ENCODE measurements at places on chromosomes 1 and 21.

DNA sequence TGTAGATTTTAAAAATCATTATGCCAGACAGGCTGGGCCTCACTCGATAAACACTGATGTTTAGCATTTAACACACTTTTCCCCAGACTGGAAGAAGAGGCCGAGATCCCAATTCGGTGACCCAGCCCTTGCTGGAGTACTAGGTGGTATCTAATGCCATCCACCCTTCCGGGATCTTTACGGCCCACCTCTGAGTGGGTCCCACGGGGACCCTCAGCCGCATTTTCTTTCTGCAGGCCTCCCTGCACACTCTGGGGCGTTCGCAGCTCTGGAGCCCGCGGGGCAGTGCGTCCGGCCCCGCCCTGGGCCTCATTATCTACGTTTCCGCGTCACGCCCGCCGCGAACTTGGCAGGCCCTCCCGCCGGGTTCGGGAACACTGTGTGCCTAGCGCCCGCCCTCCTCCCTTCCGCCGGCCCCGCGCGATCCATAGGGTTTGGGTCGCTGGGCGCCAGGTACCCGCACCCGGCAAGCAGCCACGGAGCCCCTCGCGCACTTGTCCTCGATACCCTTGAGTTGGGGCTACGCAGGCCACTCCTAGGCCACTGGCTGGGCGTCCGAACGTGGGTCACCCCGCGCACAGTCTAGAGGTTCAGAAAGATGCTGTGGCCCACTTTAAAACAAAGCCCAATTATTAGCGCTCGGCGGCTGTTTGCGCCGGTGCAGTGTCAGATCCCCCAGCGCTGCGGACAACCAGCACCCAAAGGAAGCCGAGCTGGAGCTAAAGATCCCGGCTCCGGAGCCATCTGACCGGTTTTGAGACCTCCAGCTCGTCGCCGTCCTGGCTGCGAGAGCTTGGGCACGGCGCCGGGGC is 950 bp upstream of the EVA1C start:
- DNase-seq: peak; percentile 67

- DNase-seq: no peak
Measured at GRCh38 chr1:114109981-114110380, 43.7 kb downstream of the SYT6 start.

DNA sequence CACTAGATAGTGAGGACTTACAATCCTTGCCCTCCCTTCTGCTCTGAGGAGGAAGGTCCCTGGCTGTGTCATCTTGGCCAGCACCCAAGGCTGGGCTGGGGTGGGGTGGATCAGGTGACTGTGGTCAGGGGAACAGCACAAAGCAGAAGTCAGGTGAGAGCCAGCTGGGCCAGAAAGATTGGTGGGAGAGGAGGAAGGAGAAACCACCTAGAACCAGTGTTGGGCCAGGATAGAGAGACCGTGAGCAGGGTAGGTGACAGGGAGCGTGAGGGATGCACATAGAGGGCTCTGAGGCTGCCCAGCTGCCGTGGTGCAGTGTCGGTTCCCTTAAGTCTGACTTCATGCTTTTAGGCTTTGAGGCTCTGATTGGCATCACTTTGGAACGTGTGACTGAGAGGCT is 22.7 kb downstream of the NCF2 start:
- no peak for DNase-seq

DNA sequence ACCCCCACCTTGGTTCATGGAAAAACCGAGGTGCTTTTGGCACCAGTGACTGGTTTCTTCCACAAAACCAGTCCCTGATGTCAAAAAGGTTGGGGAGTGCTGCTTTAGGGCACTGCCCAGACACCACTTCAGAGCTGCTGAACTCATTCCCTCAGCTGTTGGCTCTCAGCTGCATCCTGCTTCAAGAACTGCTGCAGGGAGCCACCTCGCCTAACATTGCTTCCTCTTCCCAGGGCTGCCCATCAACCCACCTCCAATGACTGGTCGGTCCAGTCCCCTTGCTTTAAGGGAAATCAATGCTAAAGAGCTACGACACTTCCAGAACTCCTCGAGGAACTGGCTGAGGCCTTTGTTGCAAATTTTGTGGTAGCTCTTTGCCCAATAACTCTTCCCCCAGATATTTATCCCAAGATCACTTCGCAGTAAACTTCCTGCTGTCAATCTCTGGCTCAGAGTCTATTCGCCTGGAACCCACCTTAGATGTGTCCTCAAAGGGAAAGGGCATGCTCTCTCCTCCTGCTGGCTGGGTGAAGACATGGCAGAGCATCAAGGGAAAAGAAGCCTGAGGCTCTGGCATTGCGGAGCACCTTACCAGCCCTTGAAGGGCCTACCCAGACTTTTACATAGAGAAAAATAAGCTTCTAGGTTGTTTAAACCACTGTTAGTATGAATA is 29.0 kb downstream of the C1orf52 start:
- DNase-seq: no peak

GRCh38 chr1:168088511-168089325 is 48.0 kb downstream of the GPR161 start:
- no peak for DNase-seq

GRCh38 chr1:193221651-193222050 is 35.2 kb upstream of the B3GALT2 start:
- no peak for DNase-seq

- DNase-seq: no peak
Measured at GRCh38 chr1:200378096-200378495, 31.7 kb downstream of the ZNF281 start.

- DNase-seq: no peak
Measured at GRCh38 chr1:60025552-60025951, 48.0 kb downstream of the C1orf87 start.

DNA sequence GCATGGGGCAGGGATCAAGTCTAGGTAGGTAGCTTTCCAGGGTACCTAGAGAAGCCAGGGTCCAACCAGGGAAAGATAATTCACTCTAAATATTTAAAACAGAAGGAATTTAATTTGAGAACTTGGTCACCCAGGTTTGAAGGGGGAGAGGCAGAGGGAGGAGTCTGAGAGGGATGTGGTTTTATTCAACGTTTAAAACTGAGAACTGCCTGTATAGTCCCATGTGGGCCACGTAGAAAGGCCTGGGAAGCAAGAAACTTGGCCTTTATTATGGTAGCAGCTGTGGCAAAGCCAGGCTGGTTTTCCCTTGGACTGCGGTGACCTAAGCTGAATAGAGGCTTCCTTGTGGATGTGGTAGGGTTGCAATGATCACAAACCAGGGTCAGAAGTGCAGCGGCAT is 42.0 kb upstream of the DUSP10 start:
- no peak for DNase-seq

- DNase-seq: no peak
Measured at GRCh38 chr1:161826478-161826877, 60.4 kb downstream of the ATF6 start.

DNA sequence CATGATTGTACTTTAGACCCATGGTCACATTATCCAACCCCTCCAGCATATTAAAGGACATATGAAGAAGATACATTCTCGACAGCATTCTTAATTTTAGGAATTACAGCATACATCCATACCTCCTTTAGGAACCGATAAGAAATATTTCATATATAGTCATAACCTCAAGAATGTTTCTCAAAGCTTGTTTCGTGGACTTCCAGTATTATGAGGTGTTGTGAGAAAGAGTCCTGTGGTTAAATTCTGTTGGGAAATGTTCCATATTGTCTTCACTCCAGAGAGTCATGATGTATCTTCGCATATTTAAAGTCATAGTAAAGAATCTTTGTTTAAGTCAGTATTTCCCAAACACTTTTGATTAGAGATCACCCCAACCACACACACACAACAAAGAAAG is 321.0 kb upstream of the SNX7 start:
- no peak for DNase-seq

DNA sequence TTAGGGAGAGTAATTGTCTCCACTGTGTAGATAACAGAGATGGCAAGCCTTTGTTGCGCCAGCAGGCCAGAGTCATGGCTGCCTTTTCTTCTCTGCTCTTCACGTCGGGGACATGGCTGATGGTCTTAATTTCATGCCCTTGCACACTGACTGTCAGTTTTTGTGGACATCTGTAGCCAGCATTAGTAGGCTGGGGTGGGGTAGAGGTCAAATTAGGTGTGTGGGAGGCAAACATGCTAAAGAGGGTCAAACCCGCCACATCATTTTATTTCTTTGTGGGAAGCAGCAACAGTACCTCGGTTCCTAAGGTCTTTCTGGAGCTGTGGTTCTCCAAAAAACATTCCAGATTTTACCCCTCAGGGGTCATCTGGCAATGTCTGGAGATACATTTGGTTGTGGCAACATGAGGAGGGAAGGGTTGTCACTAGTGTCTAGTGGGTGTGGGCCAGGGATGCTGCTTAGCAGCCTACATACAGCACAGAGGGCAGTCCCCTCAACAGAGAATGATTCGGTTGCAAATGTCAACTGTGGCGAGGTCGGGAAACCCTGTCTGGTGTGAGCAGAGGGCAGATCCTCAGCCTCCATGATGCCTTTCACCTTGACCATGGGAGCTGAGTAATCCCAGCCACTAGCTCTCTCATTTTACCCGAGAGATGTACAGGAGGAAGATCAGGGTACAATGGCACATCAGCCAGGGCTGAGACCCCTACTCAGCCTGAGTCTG is 14.7 kb downstream of the RUNX1 start:
- no peak for DNase-seq

- DNase-seq: no peak
Measured at GRCh38 chr21:44594406-44594916, 2.2 kb upstream of the KRTAP10-6 start.

DNA sequence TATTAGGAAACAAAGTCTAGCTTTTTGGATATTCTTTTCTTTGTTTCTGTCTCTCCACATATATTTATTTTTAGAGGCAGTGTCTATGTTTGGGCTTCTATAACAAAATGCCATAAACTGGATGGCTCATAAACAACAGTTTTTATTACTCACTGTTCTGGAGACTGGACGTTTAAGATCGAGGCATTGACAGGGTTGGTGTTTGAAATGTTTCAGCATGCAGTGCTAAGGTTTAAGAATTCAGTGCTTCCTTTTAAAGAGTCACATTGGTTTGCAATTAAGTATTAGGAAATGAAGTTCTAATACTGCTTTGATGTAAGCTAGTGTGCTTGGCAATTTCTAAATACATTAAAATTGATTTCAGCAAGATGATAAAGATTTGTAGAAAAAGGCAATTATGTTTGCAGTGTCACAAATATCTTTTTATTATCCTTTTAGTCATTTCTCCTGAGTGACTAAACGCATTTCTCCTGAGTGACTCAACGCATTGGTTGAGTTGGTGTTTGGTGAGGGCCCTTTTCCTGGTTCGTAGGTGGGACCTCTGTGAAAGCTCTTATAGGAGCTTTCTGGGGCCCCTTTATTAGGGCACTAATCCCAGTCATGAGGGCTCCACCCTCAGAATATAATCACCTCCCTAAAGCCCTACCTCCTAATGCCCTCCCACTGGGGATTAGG is 317.0 kb downstream of the USP25 start:
- no peak for DNase-seq

DNA sequence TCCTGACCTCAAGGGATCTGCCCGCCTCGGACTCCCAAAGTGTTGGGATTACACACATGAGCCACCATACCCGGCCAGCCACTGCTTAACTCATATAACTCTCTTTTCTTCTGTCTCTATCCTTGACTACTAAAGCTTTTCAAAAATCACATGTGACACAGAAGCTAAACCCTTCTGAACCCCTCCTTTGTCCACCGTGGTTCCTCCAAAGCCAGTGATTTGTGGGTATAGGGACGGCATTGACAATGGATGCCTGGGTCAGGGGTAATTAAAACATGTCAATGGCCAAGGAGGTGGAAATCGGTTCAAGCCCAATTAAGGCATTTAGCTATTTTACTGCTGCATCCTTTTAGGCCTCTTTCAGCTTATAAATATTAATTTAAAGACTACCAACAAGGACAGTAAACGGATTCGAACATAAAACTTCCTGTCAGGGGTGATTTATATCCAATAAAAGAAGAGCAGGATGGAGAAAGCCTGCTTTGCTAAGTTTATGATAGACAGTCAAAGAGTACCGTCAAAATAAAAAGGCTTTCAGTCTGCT is 242.3 kb downstream of the GPATCH2 start:
- no peak for DNase-seq

DNA sequence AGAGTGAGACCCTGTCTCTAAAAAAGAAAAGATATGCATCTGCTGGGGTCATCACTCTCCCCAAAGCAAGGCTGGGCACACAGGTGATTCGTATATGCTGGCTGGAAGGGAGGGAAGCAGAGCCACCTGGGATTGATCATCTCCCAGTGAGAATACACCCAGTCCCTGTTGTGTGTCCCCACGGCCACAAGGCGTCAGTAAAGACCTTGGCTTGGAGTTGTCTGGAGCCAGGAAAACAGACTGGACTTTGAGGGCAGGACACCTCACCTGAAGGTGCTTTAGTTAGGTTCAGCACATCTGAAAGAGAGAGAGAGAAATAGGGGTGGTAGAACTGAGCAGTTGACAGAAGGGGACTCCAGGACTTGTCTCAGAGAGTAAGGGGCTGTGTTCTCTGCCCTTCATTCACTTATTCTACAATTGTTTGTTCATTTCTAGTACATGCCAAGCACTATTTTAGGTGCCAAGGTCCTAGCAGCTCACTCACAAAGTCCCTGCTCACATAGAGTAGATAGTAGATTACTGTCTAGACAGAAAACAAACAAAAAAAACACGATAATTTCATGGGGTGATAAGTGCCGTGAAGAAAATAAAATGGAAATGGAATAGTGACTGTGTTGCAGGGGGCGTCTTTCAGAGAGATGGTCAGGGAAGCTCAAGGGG is 13.5 kb downstream of the CITED4 start:
- no peak for DNase-seq

DNA sequence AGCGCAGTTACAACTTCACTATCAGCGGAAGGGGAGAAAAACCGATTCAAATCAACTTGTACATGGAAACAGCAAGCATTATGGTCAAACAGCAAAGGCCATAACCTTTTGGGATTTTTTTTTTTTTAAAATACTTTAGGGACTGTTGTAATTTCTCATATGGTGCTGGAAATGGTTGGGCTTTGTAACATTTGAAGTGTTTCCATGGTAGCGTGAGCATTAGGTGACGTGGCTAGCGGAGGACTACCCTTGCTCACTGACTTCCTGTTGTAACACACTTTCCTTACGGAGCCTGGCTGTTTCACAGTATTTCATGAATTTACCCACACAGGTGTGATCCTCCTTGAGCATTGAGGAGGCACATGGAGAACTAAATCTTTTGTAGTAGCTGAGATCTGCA is 269.5 kb downstream of the TM2D1 start:
- DNase-seq: no peak

DNA sequence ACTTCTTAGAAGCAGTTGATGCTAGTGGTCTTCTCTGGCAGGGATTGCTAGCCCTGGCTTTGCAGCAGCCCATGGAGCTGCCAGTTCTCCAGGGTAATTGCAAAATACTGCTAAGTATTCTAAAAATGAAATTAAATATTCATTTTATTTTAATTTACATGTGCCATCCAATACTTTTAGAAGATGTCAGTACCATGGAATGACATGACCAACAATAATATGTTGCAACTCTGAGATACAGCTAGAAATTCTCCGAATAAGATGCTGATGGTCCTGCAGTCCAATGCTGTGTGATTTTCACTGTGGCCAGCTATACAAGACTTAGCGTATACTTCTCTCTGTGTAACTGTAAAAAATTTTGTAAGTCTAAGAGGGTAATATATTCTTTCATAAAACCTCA is 20.0 kb upstream of the WARS2 start:
- no peak for DNase-seq

DNA sequence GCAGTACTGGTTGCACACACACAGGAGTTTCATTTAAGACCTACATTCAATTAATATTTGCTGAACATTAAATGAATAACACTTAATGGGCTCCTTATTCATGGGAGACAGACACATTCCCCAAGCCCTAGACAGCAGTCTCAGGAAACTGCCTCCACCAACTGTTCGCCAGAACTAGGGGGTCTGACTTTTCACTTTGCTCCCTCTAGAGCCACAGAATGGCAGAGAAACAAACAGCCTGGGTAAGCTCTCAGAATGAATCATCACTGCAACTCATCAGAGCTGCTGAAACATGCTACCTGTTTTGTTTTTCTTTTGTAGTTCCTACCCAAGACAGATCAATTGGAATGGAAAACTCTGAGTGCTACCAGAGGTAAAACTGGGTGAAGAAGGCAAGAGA is 31.7 kb downstream of the ELK4 start:
- no peak for DNase-seq
